Right lobe of liver (tissue), 6 donors: ENCODE measurements at places on chromosomes 2 and 18. TPM values are rescaled to one million over a fixed set of nuclear protein-coding genes. Genes with fewer than 3 reads are reported as not detected.

DNA sequence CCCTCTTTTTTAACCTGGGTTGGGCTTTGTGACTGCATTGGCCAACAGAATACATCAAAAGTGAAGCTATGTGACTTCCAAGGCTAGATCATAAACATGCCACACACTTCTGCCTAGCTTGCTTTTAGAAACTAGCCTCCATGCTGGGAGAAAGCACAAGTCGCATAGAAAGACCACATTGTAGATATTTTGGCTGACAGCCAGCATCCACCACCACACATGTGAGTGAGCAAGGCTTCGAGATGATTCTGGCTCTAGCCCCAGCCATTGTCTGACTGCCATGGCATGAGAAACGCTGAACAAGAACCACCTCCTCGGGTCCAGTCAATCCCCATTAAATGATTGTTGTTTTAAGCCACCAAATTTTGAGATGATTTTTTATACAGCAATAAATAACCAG is 66.8 kb upstream of the STPG4 start:
- H3K27me3 ChIP-seq: no peaks in the 10 kb centered on the region
- H3K27ac ChIP-seq: no peak overlapping the region
- no peak for DNase-seq
- no peaks in the 10 kb centered on the region for H3K36me3 ChIP-seq
- H3K4me1 ChIP-seq: peaks cover 4% of the 10 kb centered on the region
- H3K4me3 ChIP-seq: no peak overlapping the region

DNA sequence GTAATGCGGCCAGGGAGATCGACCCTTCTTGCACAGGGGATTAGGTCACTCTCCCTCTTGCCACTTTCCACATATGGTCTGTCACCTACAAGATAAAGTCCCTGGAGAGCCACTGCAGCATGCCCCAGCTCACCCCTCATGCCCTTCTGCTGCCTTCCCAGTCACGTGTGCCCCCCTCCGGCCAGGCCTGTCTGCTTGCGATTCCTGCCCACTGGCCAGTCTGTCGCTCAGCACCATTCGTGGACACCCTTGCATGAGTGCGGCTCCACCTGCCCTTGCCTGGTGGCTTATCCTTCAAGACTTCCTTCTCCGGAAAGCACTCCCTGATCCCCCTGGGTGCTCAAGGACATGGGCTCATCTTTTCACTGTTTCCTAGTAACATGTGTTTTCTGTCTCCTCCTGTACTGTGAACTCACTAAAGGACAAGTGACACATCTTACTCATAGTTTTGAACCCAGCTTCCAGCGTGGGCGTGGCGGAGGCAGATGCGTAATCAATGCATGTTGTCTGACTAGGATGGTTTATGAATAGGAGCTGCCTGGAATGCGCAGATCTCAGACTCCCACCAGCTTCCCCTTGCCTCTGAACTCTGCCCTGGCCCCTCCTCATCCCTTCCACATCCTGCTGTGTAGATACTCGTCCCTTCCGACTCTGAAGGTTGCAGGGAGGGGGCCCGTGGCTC is 7.8 kb upstream of the NT5DC4 start:
- H3K4me1 ChIP-seq: no peaks in the 10 kb centered on the region
- no peak overlapping the region for H3K27ac ChIP-seq
- H3K4me3 ChIP-seq: no peak overlapping the region
- no peaks in the 10 kb centered on the region for H3K36me3 ChIP-seq

DNA sequence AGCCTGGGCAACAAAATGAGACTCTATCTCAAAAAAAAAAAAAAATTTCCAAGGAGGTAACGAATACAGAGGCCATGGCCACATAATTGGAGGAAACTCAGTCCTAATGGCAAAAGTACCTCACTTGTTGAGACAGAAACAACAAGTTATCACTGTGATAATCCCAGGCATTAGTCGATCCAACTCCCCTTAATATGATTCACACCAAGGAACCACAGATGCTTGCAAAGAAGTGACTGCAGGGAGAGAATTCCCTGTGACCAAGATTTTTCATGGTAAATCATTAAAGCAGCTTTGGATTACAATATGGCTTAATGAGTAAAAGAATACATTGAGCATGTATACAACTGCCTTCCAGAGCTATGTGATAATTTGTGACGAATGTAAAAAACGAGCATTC is 80.4 kb upstream of the RNU4ATAC start:
- no peak for DNase-seq
- H3K27ac ChIP-seq: no peak overlapping the region
- no peaks in the 10 kb centered on the region for H3K27me3 ChIP-seq
- no peaks in the 10 kb centered on the region for H3K4me1 ChIP-seq

DNA sequence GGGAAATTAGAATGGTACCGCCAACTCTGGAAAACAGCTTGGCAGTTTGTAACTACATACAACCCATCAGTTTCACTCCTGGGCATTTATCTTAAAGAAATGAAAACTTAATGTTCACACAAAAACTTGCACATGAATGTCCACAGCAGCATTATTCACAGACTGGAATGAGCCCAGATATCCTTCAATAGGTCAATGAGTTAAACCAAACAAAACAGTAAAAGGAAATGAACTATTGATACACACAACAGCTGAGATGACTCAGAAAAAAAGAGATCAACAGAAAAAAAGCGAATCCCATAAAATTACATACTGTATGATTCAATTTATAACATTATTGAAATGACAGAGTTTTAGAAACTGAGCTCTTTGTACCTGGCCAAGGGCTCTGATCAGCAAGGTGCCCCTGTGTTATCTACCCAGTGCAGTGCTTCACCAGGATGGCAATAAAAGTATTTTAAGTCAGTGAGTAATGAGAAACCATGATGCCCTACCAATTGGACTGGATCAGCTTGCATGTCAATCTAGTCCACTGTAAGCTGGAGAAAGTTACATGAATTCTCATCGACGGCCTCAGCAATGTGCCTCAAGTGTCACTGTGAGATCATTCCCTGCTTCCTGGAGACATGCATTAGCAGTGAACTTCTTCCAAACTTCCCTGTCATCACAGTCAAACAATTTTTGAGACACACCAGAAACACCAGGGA is 21.9 kb downstream of the TMEM237 start:
- H3K36me3 ChIP-seq: no peaks in the 10 kb centered on the region
- no peaks in the 10 kb centered on the region for H3K27me3 ChIP-seq
- no peak overlapping the region for H3K27ac ChIP-seq

DNA sequence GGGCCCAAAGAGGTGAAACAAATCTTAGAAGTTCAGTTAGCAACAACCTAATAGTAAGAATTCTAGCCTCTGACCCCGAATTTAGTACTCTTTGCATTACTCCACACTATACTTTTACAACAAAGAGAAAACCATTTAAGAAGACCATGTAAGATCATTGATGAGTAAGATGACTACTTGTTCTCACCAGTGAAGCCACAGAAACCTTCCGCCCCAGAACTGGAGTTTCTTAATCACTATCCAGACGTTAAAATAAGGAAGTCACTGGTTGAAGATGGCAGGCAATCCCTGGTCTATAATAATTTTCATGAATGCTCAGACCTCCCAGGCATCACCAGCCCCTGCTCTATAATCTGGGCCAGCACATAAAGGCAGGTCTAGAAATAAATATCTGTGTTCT is 95.0 kb downstream of the TMEM163 start:
- H3K4me1 ChIP-seq: no peaks in the 10 kb centered on the region
- H3K4me3 ChIP-seq: no peak overlapping the region
- no peaks in the 10 kb centered on the region for H3K36me3 ChIP-seq
- no peaks in the 10 kb centered on the region for H3K27me3 ChIP-seq
- DNase-seq: no peak
- H3K27ac ChIP-seq: no peak overlapping the region

DNA sequence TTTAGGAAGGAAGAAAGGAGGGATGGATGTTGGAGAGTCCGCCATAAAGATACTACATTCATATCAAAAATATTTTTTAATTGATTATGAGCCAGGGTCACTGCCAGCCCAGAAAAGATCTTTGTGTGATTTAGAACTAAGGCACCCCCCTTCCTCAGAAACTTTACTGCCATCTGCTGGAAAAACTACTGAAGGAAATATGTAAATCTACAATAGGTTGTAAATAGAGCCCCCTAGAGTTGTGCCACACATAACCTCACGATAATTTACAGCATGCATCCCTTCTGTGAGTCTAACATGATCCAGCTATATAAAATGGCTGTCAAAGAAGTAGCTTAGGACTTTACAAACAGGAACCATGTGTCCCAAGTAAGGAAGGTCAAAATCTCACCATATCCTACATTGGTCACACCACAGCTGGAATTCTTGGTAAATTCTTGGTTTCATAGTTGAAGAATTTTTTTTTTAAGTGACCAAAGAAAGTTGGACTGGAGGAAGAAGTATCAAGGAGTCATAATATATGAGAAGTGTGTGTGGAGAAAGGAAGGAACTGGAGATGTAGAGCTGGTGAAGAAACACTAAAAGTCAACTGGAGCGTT is 152.5 kb downstream of the CYP26B1 start:
- H3K27ac ChIP-seq: no peak overlapping the region
- H3K36me3 ChIP-seq: no peaks in the 10 kb centered on the region
- no peaks in the 10 kb centered on the region for H3K4me1 ChIP-seq
- no peaks in the 10 kb centered on the region for H3K27me3 ChIP-seq

- H3K36me3 ChIP-seq: no peaks in the 10 kb centered on the region
- H3K27me3 ChIP-seq: no peaks in the 10 kb centered on the region
- no peak overlapping the region for H3K27ac ChIP-seq
- no peak overlapping the region for H3K4me3 ChIP-seq
- DNase-seq: no peak
- H3K4me1 ChIP-seq: no peaks in the 10 kb centered on the region
Observed at GRCh38 chr2:144671695-144672455, 152.0 kb upstream of the ZEB2 start.

- H3K4me3 ChIP-seq: no peak overlapping the region
- no peaks in the 10 kb centered on the region for H3K27me3 ChIP-seq
- DNase-seq: no peak
- H3K36me3 ChIP-seq: no peaks in the 10 kb centered on the region
Observed at GRCh38 chr2:10236571-10237391, 65.9 kb upstream of the HPCAL1 start.

GRCh38 chr2:214902286-214902685 is 92.8 kb upstream of the BARD1 start:
- H3K36me3 ChIP-seq: no peaks in the 10 kb centered on the region
- no peaks in the 10 kb centered on the region for H3K27me3 ChIP-seq
- DNase-seq: no peak
- no peak overlapping the region for H3K4me3 ChIP-seq
- H3K27ac ChIP-seq: no peak overlapping the region
- H3K4me1 ChIP-seq: no peaks in the 10 kb centered on the region

GRCh38 chr18:9032519-9032918 is 70.0 kb upstream of the NDUFV2 start:
- no peak for DNase-seq
- no peaks in the 10 kb centered on the region for H3K27me3 ChIP-seq

GRCh38 chr2:221018262-221018661 is 553.8 kb downstream of the EPHA4 start:
- no peak overlapping the region for H3K27ac ChIP-seq
- no peaks in the 10 kb centered on the region for H3K36me3 ChIP-seq
- H3K27me3 ChIP-seq: no peaks in the 10 kb centered on the region

DNA sequence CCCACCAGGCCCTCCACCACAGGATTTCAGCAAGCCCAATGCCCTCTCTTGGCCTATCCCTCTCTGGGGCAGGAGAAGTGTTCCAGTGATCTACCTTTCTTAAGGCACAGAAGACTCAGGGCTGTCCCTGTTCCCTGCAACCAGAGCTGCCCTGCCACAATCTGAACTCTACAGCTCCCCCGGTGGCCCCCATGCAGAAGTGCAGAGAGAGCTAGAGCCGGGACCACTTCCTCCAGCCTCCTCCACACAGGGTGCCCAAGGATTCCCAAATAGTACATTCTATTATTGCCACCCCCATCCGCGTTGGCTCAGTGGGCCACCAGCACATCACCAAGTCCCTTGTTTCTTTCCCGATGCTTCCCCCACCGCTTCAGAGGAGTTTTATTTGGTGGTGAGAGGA is 114.8 kb upstream of the PTPRM start:
- H3K4me1 ChIP-seq: no peaks in the 10 kb centered on the region
- no peaks in the 10 kb centered on the region for H3K27me3 ChIP-seq
- H3K36me3 ChIP-seq: no peaks in the 10 kb centered on the region

DNA sequence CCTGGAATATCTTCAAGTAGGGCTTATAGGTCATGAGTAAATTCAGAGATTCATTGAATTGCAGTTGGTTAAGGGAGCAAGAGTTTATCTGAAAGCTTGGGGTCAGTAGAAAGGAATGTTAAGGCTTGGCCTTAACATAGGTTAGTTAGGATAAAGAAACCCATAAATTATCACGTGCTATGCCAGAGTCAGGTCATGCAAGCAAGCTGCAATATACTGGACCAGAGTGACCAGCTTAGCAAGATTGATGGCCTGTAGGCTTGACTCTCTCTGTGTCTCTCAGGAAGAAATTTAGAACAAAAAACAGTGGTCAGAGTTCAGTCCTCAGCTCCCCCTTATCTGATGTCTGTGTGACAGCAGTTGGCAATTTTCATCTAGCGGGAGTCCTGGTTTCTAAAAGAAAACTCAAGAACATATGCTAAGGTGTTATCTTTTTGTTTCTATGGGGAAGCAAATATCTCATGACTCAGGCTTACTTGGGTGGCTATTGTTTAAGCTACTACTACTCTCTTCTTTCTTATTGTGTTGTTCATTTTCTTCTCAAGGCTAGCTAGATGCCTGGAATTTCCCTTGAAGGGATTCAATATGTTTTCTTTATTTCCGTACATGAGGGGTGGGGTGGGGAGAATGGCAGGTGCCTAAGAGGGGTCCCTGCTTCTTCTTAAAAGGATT is 28.7 kb upstream of the MARCO start:
- H3K36me3 ChIP-seq: no peaks in the 10 kb centered on the region
- H3K27me3 ChIP-seq: no peaks in the 10 kb centered on the region
- no peak for DNase-seq

- no peak overlapping the region for H3K4me3 ChIP-seq
- no peak overlapping the region for H3K27ac ChIP-seq
- no peaks in the 10 kb centered on the region for H3K27me3 ChIP-seq
- no peaks in the 10 kb centered on the region for H3K36me3 ChIP-seq
- peaks cover 7% of the 10 kb centered on the region for H3K4me1 ChIP-seq
Observed at GRCh38 chr2:43007901-43008300, 215.5 kb upstream of the HAAO start.

DNA sequence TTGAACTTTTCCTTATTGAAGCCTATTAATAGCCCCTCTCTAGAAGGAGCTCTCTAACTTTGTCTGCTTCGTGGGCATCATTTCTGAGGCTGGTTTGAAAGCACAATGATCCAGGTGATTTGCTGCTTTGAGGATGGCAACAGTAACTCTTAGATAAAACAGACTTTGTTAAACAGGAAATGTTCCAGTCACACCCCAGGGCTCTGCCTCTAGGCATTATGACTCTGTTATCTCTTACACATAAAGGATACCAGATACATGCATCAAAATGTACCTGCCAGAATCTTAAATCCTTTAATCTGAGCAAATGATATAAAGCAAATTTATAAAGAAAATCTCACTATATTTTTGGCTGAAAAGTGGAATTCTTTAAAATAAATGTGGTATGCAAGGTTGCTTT is 52.3 kb downstream of the GAD1 start:
- H3K27me3 ChIP-seq: no peaks in the 10 kb centered on the region
- H3K27ac ChIP-seq: no peak overlapping the region
- H3K36me3 ChIP-seq: no peaks in the 10 kb centered on the region
- no peak overlapping the region for H3K4me3 ChIP-seq
- no peaks in the 10 kb centered on the region for H3K4me1 ChIP-seq

The CCL20 gene
- not detected for total RNA-seq

The OSR1 gene
- total RNA-seq: 0.11 TPM

The TPO gene
- not detected for total RNA-seq

The REG3A gene
- total RNA-seq: not detected

The C1GALT1C1L gene
- total RNA-seq: not detected

The MRPL19 gene
- 44.5 TPM for total RNA-seq

The LOXHD1 gene
- not detected for total RNA-seq

The AKAIN1 gene
- 0.99 TPM for total RNA-seq

The MRO gene
- total RNA-seq: 2.2 TPM

The CNGA3 gene
- total RNA-seq: not detected

The VAMP8 gene
- total RNA-seq: 77.5 TPM

The MTA3 gene
- 13.0 TPM for total RNA-seq
